ENCODE measurements at places on chromosomes 2 and 18. TPM values are rescaled to one million over a fixed set of nuclear protein-coding genes. Genes with fewer than 3 reads are reported as not detected.

DNA sequence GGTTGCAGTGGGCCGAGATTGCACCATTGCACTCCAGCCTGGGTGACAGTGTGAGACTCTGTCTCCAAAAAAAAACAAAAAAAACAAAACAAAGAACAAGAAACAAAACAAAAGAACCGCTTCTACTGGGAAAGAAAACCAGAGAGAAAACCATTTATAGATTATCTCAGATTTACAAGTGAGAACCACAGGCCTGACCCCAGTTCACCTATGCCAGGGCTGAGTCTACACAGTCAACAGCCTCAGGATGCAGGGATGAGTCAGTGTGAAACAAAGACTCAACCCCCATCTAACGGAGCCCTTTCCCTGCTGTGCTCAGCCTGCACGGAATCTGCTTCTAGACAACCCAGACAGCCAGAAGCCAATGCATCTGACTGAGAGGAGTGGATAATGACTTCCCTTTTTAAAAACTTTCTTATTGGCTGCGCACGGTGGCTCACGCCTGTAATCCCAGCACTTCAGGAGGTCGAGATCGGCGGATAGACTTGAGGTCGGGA lies 25.5 kb upstream of the YWHAQ start:
- H3K27me3 ChIP-seq = no peaks in the 10 kb centered on the region
- no peak overlapping the region for H3K4me3 ChIP-seq
- DNase-seq = no peak
- no peaks in the 10 kb centered on the region for H3K4me1 ChIP-seq
- H3K27ac ChIP-seq = no peak overlapping the region

DNA sequence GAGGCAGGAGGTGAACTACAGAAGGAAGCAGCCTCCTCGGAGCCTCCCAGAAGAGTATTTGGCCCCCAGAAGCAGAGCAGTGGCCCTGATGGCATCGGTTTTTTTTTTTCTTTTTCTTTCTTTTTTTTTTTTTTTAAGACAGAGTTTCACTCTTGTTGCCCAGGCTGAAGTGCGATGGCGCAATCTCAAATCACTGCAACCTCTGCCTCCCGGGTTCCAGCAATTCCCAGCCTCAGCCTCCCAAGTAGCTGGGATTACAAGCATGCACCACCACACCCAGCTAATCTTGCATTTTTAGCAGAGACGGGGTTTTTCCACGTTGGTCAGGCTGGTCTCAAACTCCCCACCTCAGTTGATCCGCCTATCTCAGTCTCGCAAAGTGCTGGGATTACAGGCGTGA lies 34.8 kb upstream of the NCKAP5 start:
- H3K4me1 ChIP-seq = no peaks in the 10 kb centered on the region
- H3K4me3 ChIP-seq = no peak overlapping the region
- H3K27ac ChIP-seq = no peak overlapping the region
- no peaks in the 10 kb centered on the region for H3K27me3 ChIP-seq
- DNase-seq = no peak

- peaks cover 3% of the 10 kb centered on the region for H3K27me3 ChIP-seq
- no peak within 1 kb of the TSS for H3K27ac ChIP-seq
- H3K4me3 ChIP-seq = peak within 1 kb of the TSS; percentile 37
- H3K4me1 ChIP-seq = peaks cover 10% of the 10 kb centered on the region
- DNase-seq = no peak
Measured at GRCh38 chr2:231926180-231926741, at the start of gene NPPC. Gene NPPC (minus strand): TSS chr2:231926396. CDS start chr2:231926249, 147 bp downstream.

- H3K27ac ChIP-seq = peak overlapping the region; percentile 71
- no peaks in the 10 kb centered on the region for H3K27me3 ChIP-seq
- no peak overlapping the region for H3K4me3 ChIP-seq
- H3K36me3 ChIP-seq = no peaks in the 10 kb centered on the region
Measured at GRCh38 chr2:191202881-191203397, 42.3 kb upstream of the MYO1B start.

- H3K4me3 ChIP-seq = no peak overlapping the region
- no peaks in the 10 kb centered on the region for H3K36me3 ChIP-seq
- no peak overlapping the region for H3K27ac ChIP-seq
- no peaks in the 10 kb centered on the region for H3K4me1 ChIP-seq
- H3K27me3 ChIP-seq = no peaks in the 10 kb centered on the region
Measured at GRCh38 chr2:172181840-172182239, 79.1 kb upstream of the DLX2 start.

PROKR1 gene
- not detected for total RNA-seq

CNGA3 gene
- 0.09 TPM for total RNA-seq

UGT1A3 gene
- total RNA-seq = not detected

TBR1 gene
- not detected for total RNA-seq

All from pancreas (tissue), 10 donors.